Activated T-cell treated with anti-CD3 and anti-CD28 coated beads, Interleukin-2, amount 50 U/mL, for 72 hours (primary cell): ENCODE measurements at places on chromosomes 3 and 15.

DNA sequence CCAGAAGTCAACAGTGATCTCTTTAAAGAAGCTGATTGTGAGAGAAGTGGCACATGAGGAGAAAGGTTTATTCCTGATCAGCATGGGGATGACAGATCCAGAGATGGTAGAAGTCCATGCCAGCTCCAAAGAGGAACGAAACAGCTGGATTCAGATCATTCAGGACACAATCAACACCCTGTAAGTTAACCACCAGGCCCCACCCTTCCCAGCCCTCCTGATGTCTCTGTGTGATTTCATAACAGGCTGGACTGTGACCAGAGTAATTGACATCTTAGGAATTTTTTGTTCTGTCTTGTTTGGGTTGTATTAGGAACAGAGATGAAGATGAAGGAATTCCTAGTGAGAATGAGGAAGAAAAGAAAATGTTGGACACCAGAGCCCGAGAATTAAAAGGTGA, 67.7 kb downstream of the KLHL25 start:
- DNase-seq = no peak

GRCh38 chr15:33440900-33441299, 130.1 kb downstream of the RYR3 start:
- no peak for DNase-seq

DNA sequence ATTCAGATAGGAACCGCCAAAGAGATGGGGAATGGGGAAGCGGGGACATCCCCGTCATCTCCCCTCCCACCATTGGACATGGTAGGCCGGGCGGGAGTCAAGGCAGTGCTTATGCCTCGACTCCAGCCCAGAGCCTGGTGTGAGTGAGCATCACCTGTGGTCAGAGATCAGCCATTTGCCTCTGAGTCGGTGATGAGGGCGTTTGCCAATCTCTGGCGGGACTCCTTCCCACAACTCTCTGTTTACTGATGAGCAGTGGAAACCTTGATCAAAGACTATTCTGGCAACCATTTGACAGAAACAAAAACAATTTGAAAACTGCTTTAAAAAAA, 63.9 kb upstream of the HES1 start:
- peak; percentile 18 for DNase-seq

DNA sequence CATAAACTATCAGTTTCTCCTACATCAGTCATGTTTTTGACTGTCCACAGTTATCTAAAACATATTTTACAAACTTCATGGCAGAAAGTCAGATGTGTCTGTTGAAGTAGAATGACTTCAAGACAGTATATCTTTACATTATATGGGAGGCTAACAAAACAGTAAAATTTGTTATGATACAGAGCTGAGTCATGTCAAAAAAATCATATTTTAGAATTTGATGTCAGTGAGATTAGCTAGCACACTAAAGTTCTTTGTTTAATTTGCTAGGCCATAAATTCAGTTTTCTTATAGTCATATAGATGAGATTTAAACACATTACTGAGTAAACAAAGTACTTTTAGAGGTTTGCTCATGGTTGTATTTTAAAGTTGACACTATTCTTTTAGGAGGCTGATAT, 80.3 kb upstream of the IGSF10 start:
- no peak for DNase-seq

DNA sequence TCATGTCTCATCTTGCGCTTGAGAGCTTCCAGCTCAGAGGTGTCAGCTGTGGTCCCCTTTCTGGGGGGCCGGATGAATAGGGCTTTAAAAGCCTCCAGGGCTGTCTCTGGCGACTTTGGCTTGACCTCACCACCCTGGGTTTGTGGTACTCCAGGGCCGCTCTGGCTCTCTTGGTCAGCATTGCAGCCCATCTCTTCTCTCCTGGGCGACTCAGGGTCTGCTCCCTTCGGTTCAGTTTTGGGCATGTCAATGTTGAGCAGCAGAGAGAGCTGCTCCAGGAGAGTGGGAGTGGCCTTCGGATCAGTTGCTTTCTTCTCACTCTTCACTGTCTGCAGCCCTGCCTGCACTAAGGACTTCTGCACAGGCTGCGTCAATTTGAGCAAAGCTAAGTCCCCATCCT, 127.9 kb downstream of the FMN1 start:
- DNase-seq = no peak

GRCh38 chr3:124281453-124282316, 289.8 kb upstream of the ROPN1 start:
- DNase-seq = no peak

DNA sequence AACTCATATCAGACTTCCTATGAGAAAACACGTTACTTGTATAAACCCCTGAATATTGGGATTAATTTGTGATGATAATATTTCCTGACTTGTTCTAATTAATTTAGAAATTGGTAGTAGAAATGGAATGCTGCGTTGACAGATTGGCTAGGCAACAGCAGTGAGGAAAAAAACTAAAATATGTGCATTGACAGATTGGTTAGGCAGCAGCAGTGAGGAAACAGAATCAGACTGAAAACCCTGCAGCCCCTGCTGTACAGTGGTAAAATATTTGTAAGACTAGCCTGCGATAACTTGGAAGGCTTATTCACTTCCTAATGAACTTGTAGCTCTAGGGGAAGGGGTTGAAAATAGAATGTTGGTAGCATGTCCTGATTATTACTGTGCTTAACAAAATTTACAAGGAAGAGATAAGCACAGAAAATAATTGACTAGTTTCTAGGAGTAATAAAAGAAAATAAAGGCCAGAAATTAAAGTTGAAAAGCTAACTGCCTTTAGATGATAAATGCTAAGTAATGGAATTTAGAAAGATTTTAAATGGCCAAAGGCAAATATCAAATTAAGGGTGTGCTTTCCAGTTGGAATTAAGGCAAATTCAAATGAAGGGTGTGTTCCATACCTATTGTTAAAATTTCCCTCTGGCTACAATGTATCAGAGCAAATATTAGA, 29.9 kb upstream of the IL16 start:
- DNase-seq = no peak

DNA sequence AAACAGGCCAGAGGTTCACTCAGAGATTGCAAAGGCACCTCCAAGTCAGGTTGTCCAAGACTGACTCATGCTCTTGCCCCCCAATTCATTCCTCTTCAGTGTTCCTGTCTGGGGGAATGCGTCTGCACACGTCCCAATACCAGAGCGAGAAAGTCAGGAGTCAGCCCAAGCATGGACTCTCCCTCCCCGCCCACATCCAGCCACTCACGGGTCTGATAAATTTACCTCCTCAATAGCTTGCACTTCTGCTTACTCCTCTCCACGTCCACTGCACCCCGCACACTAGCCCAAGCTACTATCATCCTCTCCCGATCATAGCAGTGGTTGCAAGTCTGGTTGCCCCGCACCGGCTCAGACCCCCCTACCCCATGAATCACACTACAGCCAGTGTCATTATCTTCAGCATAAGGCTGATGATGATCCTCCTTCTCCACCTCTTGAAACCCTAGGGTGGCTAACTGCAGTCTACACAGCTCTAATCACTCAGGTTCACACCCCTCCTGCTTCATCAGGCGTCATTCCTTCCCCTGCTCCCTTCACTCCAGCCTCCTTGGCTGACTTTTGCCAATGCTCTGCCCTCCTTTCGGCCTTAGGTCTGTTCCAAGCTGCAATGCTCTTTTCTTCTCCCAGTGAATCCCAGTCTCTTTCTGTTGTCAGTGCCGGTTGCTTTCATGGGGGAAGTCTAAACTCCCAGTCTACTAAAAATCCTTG, 27.6 kb upstream of the MYO1E start:
- no peak for DNase-seq

DNA sequence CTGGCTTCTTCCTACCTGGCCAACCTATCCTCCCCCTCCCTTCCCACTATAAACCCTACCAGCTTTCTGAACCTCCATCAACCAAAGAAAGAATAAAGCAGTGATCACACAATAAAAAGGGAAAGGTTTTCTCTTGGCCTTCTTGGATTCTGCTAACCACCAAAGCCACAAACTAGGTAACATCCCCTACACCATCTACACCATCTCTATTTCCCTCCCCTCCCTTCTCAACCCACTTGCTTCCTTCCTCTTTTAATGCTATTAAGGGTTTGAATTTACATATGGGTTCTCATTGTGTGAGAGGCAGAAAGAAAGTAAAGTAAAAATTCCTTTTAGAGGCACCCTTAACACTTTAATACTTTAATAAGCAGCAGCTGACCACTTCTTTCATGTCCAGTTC, 25.8 kb upstream of the RSL24D1 start:
- no peak for DNase-seq

DNA sequence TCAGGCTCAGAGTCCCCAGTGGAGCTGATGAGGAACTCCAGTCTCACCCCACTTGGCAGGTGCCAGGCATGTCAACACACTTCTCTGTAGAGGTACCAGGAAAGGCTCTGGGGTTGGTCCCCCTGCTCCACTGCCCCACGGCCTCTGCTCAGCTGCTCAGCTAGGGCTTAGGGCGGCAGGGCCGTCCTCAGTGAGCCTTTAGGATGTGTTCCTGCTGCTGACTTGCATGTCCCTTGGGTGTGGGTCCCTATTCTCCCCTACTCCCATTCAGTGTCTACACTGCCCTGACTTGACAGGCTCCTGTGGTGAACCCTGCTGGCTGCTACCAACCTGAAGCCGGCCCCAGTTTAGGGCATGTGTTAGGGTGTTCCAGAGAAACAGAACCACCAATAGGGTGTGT, 17.9 kb upstream of the POLG start:
- DNase-seq = no peak

DNA sequence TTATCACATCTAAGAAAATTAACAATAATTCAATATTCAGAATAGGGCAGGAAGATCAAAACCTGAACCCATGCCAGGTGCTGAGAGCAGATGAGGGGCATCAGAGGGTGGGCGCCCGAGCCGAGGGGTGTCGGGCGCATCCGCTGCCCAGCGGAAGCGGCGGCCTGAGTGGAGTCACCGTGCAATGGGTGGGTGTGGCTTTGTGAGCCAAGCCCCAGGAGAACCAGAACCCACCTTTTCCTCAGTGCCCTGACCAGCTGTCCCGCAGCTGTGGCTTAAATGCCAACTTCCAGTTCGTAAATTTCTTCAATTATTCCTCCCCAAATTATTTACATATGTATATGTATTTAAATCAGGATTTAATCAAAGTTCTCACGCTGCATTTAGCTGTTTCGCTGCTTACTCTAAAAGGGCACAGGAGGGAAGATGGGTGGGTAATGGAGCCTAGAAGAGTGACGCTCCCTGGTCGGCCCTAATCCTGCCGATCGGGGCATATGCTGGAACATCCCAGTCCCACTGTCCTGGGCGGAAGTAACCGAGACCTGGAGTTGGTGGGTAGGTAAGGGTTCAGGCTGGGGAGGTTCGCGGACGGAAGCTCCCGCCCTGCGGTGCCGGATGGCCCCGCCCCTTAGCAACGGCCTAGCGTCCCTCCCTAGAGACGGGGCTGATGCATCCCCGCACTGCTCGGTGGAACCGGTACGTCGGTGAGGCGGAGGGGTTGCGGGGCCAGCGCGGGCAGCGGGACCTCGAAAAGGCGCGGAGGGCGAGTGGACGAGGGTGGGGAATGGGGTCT, 1.3 kb downstream of the DNAH1 start:
- DNase-seq = peak; percentile 74

GRCh38 chr3:123120573-123120972, 53.7 kb downstream of the PDIA5 start:
- DNase-seq = no peak

GRCh38 chr3:66592927-66593625, 92.3 kb upstream of the LRIG1 start:
- DNase-seq = no peak

DNA sequence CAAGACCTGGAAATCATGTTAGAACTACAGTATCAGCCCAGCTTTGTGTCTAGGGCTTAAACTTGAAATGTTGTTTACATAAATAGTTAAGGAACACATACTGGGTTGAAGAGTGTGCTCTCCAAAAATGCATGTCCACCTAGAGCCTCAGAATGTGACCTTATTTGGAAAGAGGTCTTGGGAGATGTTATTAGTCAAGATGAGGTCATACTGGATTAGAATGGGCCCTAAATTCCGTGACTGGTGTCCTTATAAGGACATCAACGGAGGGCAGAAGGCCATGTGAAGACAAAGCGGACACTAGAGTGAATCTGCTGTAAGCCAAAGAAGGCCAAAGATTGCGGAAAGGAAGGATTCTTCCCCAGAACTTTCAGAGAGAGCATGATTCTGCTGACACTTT, 759.2 kb upstream of the CFAP20DC start:
- no peak for DNase-seq

- DNase-seq = no peak
These were observed 79.1 kb upstream of the MEF2A start for GRCh38 chr15:99486371-99487336.

DNA sequence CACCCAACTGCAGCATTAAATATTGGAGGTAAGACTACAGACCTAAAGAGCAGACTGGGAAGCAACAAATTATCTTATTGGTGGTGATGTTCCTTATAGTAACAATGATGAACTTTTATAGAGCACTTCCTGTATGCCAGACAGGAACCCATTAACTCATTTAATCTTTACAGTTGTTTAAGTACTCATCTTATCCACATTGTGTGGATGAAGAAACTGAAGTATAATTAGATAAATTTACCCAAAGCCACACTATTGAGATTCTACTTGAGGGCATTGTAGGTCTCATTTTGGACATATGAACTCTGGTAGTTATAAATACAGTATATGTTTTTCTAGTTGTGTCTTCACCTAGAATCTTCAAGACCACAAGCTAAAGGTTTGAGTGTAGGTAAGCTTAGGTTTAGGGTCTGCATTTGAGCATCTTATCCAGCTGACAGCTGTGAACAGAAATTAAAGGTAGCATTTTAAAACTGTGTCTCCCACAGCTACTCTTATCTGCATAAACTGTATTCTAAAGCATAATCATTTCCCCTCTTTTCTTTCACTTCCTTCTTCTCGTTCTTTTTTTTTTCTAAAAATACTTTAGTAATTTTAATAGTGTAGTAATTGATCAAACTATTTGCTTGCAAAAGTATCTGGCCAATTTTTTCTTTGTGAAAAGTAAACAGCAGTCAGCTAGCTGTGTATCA, 138.2 kb downstream of the UBE2E2 start:
- DNase-seq = no peak

GRCh38 chr15:45027220-45027619, 4.2 kb downstream of the SORD start:
- no peak for DNase-seq

GRCh38 chr3:38142959-38143358, 4.5 kb downstream of the MYD88 start:
- DNase-seq = no peak

- DNase-seq = no peak
These were observed 32.1 kb upstream of the HEG1 start for GRCh38 chr3:125087768-125088391.

DNA sequence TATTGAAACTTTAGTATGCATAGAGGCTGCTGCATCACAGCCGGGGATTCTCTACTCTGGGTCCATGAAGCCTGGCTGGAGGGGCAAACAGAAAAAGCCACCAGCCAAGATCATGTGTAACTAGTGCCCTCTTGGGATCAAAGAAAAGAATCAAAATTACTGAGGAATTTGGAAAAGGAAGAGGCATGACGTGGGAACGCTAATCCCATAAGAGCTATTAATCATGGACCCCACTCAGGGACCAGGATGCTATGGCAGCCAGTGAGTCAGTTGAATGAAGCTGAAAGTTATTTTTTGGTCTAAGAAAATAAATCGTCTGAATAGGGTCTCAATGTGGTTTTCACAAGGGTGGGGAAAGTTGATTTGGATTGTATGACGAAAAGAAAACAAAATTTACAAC, 1165.1 kb downstream of the ROBO2 start:
- no peak for DNase-seq
